ENCODE measurements at places on chromosomes 16 and 17.

GRCh38 chr16:28473714-28474265 lies 1.7 kb upstream of the NPIPB7 start:
- no peak overlapping the region for H3K4me3 ChIP-seq
- DNase-seq, result no peak
- no peaks in the 10 kb centered on the region for H3K4me1 ChIP-seq
- H3K27ac ChIP-seq, result no peak overlapping the region

GRCh38 chr17:32625971-32626370 lies 139.2 kb downstream of the CDK5R1 start:
- H3K4me1 ChIP-seq, result no peaks in the 10 kb centered on the region
- no peak for DNase-seq
- H3K36me3 ChIP-seq, result no peaks in the 10 kb centered on the region
- no peaks in the 10 kb centered on the region for H3K27me3 ChIP-seq
- H3K27ac ChIP-seq, result peak overlapping the region; percentile 2

- no peaks in the 10 kb centered on the region for H3K4me1 ChIP-seq
- H3K27ac ChIP-seq, result no peak overlapping the region
- H3K27me3 ChIP-seq, result peaks cover 20% of the 10 kb centered on the region
- H3K36me3 ChIP-seq, result no peaks in the 10 kb centered on the region
- no peak for DNase-seq
Observed at GRCh38 chr17:78476973-78477372, 98.5 kb downstream of the PGS1 start.

- no peak overlapping the region for H3K27ac ChIP-seq
- no peaks in the 10 kb centered on the region for H3K36me3 ChIP-seq
- no peaks in the 10 kb centered on the region for H3K4me1 ChIP-seq
- DNase-seq, result no peak
Observed at GRCh38 chr17:76207275-76208059, 32.8 kb downstream of the RNF157 start.

DNA sequence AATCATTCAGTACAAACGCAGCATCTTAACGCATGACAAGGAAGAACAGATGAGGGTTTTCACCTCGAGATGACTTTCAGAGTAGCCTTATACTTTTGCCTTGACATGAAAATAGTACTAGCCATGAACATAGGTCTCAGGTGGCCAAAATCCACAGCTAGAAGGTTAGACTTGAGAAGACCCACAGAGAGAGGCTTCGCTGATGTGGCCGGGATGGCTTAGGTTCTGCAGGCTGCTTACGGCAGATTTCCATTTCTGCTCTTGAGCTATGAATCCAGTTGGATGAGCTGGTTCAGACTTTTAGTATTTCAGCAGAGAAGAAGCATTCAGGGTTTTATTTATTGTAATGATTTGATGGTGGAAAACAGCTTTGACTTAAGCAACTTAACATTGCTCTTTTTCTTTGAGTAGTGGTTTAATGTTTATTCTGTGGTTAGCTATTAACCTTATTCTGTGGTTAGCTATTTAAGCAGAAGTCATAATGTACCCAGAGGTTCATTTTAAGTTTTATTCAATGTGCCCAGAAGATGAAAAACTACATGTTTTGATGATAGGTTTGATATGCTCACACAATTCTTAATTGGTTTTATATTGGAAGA lies 7.6 kb downstream of the KRT24 start:
- no peak overlapping the region for H3K27ac ChIP-seq
- no peak overlapping the region for H3K4me3 ChIP-seq
- H3K4me1 ChIP-seq, result peaks cover 5% of the 10 kb centered on the region
- H3K36me3 ChIP-seq, result no peaks in the 10 kb centered on the region
- H3K27me3 ChIP-seq, result no peaks in the 10 kb centered on the region
- no peak for DNase-seq

GRCh38 chr17:41907185-41907556 lies 11.6 kb downstream of the ACLY start:
- no peaks in the 10 kb centered on the region for H3K27me3 ChIP-seq
- no peaks in the 10 kb centered on the region for H3K4me1 ChIP-seq
- no peak for DNase-seq
- peaks cover 31% of the 10 kb centered on the region for H3K36me3 ChIP-seq

DNA sequence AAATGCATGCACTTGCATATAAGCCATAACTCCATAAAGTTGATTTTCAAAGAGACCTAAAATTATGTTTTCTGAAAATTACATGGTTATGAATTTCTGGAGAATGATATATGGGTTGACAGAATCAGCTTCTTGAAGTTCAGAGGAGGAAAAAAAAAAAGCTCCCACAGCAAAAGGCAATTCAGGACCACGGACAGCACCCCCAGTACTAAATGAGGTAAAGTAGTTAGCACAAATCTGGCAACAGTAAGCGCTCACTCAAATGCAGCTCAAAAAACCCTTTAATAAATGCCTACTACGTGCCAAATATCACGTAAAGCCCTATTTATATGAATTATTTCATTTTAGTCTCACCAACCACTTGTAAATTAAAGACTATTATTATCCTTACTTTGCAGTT lies 135.2 kb downstream of the SHISA9 start:
- no peak overlapping the region for H3K27ac ChIP-seq
- no peaks in the 10 kb centered on the region for H3K4me1 ChIP-seq
- no peak overlapping the region for H3K4me3 ChIP-seq
- no peaks in the 10 kb centered on the region for H3K27me3 ChIP-seq

- no peaks in the 10 kb centered on the region for H3K4me1 ChIP-seq
- no peak overlapping the region for H3K4me3 ChIP-seq
- H3K36me3 ChIP-seq, result no peaks in the 10 kb centered on the region
- no peak overlapping the region for H3K27ac ChIP-seq
- no peaks in the 10 kb centered on the region for H3K27me3 ChIP-seq
Observed at GRCh38 chr16:57341441-57342303, 16.9 kb upstream of the CCL22 start.

DNA sequence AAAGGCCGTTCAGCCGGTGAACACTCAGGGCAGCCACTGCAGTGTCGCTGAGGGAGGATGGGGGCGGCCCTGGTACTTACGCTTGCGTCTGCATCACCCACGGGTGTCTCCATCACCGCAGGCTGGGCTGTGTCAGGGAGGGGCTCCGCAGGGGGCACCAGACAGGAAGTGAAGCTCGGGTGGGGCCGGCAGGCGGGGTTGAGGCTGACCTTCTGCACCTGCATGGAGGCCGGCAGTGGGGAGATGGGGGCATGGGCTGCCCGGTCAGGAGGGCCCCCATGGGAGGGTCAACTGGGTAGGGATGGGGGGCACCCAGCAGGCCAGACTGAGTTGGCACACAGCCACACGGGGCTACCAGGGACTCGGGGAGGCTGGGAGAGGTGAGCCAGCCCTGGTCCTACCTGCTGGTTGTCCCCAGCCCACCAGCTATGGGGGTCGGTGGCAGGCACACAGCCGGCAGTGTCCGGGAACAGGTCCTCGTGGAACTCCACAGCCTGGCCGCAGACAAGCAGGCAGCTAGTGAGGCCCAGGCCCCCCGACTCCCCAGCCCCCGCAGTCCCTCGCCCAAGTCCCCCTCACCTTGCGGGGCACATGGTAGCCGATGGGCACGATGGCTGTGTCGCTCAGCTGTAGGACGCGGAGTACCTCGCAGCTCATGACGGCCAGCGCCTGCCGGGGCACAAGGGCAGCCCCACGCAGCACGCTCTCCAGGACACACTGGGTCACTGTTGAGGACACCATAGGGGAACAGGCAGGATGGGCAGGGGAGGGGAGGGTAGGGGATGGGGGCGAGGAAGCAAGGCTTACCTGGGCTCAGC lies 7.2 kb upstream of the VASN start:
- H3K36me3 ChIP-seq, result peaks cover 18% of the 10 kb centered on the region
- DNase-seq, result no peak
- H3K27me3 ChIP-seq, result no peaks in the 10 kb centered on the region
- no peak overlapping the region for H3K4me3 ChIP-seq

GRCh38 chr17:57279432-57279831 lies 23.1 kb downstream of the MSI2 start:
- peaks cover 35% of the 10 kb centered on the region for H3K36me3 ChIP-seq
- no peak for DNase-seq

DNA sequence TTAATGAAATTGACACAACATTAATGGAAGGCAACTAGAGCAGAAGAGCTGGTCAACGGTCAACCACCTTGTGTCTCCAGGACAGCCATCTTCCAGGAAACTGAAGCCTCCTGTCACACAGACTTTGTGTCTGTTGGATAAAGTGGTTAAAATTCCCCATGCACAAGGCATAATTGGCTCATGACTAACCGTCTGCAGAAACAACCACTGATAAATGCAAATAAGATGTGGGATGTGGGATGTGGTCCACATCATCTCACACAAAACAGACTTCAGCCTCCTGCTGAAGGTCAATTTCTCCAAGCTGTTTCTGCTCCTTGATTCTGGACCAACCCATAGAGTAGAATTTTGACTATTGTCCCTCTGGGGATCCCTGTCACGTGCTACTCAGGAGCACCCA lies 26.9 kb upstream of the XYLT1 start:
- H3K4me3 ChIP-seq, result no peak overlapping the region
- H3K27ac ChIP-seq, result no peak overlapping the region
- no peaks in the 10 kb centered on the region for H3K27me3 ChIP-seq
- H3K36me3 ChIP-seq, result no peaks in the 10 kb centered on the region

GRCh38 chr17:6924208-6924607 lies 71.6 kb upstream of the ALOX12 start:
- H3K27ac ChIP-seq, result no peak overlapping the region
- DNase-seq, result no peak
- H3K27me3 ChIP-seq, result no peaks in the 10 kb centered on the region
- H3K4me3 ChIP-seq, result no peak overlapping the region
- H3K4me1 ChIP-seq, result no peaks in the 10 kb centered on the region

DNA sequence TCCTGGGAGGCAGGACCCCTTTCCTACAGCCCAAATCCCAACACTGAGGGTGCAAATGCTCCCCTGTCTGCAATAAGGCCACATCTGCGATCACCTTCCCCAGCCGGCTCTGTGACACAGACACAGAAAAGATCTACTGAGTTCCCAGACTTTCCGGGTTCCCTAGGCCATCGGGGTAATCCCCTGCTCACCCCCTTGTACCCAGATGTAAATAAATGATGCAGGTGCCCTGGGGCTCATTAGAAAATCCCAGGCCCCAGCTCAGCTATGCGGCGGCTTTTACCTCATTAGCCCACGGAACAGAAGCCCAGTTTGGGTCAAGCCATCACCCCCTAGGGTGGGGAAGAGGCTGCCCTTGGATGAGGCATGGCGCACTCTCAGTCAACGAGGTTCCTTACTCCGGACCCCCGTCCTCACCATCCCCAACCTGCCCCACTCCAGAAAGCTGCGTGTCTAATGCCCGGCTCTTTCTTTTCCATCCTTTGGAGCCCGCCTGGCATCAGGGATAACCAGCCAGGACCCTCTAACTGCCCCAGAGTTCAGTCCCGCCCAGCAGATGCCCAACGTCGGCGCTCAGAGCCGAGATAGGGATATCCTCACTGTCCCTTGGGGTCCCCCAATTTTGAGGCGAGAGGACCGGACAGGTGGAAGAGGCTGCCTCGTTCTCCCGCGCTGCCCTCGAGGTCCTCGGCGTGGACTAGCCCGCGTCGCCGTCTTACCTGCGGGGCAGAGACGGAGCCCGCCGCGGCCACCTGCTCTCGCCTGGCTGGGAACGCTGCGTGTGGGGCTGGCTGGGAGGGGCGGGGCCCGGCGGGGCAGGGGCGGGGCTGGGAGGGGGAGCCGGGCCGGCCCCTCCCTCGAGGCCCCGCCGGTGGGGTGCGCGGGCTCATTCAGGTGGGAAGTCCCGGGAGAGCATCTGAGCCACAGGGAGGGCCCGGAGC lies at the start of gene ZNF385C:
TSS of gene ZNF385C (minus strand) at position 783 of the 941 bp plus-strand sequence. CDS start 35,417 bp downstream, outside the sequence.
- no peak for DNase-seq
- no peaks in the 10 kb centered on the region for H3K36me3 ChIP-seq
- H3K27me3 ChIP-seq, result no peaks in the 10 kb centered on the region
- H3K4me1 ChIP-seq, result peaks cover 21% of the 10 kb centered on the region
- H3K27ac ChIP-seq, result no peak within 1 kb of the TSS
- H3K4me3 ChIP-seq, result peak within 1 kb of the TSS; percentile 19

DNA sequence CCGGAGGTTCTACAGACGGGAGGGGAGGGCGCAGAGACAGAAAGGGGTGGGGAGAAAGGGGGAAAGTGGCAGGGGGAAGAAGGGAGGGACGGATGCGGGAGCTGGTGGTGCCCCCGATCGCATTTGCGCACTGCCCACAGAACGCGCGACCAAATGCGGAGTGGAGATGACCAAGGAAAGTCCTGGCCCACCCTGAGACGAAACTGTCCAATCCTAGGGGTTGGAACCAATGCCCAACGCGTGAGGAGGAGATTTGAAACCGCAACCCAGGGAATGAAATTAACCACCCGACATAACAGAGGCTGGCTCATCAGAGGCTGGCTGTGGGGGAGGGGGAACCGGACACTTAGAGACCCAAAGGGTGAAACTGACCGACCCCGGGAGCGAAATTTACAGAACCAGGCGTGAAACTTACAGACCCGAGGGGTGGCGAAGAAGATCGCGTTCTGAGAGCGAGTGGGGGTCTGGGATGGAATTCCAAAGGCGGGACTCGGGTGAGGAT lies 1.4 kb downstream of the HES7 start:
- no peak overlapping the region for H3K27ac ChIP-seq
- H3K36me3 ChIP-seq, result no peaks in the 10 kb centered on the region
- H3K4me1 ChIP-seq, result peaks cover 76% of the 10 kb centered on the region
- peak overlapping the region; percentile 74 for H3K4me3 ChIP-seq
- no peaks in the 10 kb centered on the region for H3K27me3 ChIP-seq
- DNase-seq, result no peak

DNA sequence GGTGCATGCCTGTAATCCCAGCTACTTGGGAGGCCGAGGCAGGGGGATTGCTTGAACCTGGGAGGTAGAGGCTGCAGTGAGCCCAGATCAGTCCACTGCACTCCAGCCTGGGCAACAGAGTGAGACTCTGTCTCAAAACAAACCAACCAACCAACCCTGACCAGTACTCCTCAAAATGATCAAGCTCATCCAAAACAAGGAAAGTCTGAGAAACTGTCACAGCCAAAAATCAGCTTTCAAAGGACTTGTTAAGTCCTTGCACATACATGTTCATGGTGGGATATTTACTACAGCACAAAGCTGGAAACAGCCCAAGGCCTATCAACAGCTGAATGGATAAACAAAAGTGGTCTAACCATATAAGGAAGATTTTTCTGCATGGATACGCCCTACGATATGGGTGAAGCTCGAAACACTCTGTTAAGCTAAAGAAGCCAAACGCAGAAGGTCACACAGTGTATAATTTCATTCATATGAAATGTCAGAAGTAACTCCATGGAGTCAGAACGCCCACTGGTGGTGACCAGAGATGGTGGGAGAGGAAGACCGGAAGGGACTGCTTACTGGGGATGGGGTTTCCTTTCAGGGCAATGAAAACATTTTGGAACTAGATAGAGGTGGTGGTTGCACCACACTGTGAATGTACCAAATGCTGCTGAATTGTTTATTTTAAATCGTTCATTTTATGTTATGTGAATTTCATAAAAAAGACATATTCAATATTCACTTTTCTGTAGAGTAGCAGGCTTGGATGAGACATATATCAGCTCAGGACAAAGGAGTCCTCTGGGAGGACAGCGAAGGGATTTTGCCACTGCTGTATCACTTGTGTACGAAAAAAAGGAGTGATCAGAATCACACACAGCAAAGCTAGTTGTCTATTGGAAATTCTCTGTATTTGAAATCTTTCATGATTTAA lies 17.7 kb downstream of the CCL17 start:
- H3K4me3 ChIP-seq, result no peak overlapping the region
- H3K27me3 ChIP-seq, result no peaks in the 10 kb centered on the region
- DNase-seq, result no peak
- no peaks in the 10 kb centered on the region for H3K36me3 ChIP-seq
- H3K27ac ChIP-seq, result no peak overlapping the region

GRCh38 chr17:74042744-74043486 lies 160.6 kb upstream of the RPL38 start:
- H3K36me3 ChIP-seq, result no peaks in the 10 kb centered on the region
- H3K4me3 ChIP-seq, result no peak overlapping the region

GRCh38 chr17:58388302-58389190 lies 28.8 kb downstream of the RNF43 start:
- no peak overlapping the region for H3K27ac ChIP-seq
- H3K36me3 ChIP-seq, result no peaks in the 10 kb centered on the region
- DNase-seq, result no peak

Measured in esophagus squamous epithelium (tissue), 5 donors.